Osteocyte (in vitro differentiated cells): ENCODE measurements at places on chromosomes 1 and 21. TPM values are rescaled to one million over a fixed set of nuclear protein-coding genes. Genes with fewer than 3 reads are reported as not detected.

Gene CBR3
- 7.5 and 7.9 TPM in 2 replicates for total RNA-seq

Gene ADAMTS1
- 38.0 and 40.3 TPM in 2 replicates for total RNA-seq

Gene ZSWIM5
- total RNA-seq = 0.57 and 0.73 TPM in 2 replicates

Gene C1orf122
- total RNA-seq = 55.0 and 57.0 TPM in 2 replicates

- DNase-seq = no peak
Observed at GRCh38 chr21:25501996-25502665, 105.2 kb downstream of the MRPL39 start.

- no peak for DNase-seq
Observed at GRCh38 chr1:209344156-209344555, 239.4 kb upstream of the CAMK1G start.

DNA sequence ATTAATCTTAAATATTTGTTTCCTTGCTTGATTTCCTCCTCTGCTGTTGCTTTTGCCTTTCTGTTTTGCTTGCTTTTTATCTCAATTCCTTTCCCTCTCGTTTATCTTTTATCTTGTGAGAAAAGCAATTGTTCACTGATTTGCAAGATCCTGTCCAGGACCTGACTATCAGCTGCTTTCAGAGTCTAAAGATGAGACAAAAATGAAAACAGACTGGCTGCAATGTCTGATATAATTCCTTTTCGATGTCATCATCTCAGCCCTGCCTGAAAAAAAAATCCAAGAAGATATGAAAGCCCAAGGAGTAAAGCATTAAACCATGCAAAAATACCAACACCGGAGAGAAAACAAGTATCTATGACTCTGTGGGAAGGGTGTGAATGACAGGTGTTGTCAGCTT lies 225.5 kb downstream of the PATJ start:
- no peak for DNase-seq

DNA sequence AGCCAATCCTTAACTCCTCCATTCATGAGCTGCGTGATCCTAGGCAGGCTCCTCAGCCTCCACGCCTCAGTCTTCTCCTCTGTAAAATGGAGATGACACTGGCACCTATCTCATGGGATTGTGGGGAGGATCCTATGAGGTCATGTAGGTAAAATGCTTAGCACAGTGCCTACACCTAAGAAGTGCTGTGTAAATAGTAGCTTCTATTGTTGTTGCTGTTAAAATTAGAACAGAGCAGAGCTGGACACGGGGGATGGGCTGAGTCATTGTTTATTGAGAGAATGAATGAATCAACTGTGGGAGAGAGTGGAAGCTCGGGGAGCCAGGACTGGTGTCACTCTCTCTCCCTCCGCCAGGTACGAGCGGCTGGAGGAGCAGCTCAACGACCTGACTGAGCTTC lies 43.0 kb downstream of the TMCC2 start:
- DNase-seq = no peak

GRCh38 chr1:232568906-232569553 lies 60.9 kb downstream of the SIPA1L2 start:
- no peak for DNase-seq

GRCh38 chr1:226714148-226714547 lies 24.9 kb downstream of the ITPKB start:
- DNase-seq = no peak

- DNase-seq = no peak
Observed at GRCh38 chr1:162631546-162632191, 595 bp upstream of the DDR2 start.

GRCh38 chr1:115501476-115501875 lies 140.3 kb upstream of the VANGL1 start:
- no peak for DNase-seq

GRCh38 chr1:20063861-20064292 lies 6.1 kb upstream of the PLA2G5 start:
- DNase-seq = no peak

GRCh38 chr21:41662761-41663160 lies 104.1 kb downstream of the RIPK4 start:
- no peak for DNase-seq

DNA sequence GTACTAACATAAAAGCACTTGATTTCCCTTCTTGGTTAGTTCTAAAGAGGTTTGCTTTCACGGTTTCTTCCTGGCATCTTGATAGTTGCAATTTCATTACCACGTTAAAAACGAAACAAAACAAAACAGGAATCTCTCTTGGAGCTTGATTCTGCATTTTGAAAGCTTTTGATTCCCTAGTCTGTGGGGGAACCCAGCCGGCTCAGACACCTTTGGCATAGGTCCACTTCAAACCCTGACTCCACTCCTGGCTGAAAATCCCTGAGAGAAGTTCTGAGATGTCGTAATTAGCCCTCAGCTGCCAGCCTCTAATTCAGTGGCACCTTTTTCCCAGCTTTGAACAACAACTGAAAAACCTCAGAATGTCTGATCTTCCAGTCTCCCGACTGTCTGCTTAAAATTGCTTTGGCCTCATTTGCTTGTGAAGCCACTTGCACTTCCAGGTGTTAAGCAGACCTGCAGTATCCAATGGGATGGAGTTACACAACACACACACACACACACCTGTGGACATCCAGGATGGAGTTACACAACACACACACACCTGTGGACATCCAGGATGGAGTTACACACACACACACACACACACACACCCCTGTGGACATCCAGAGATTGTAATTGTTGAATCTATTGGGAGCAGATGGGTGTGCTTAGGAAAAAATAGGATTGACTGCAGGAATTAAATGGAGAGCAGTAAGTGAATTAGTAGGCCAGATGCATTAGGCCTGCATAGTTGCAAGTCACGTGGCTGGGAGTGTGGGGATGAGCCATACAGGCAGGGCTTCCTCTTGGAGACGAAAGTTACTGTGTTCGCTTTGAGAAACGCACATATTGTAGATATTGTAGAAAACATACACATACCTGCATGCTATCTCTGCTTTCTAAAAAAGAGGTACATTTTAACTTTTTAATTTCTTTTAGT lies 285.6 kb upstream of the FMN2 start:
- DNase-seq = no peak

DNA sequence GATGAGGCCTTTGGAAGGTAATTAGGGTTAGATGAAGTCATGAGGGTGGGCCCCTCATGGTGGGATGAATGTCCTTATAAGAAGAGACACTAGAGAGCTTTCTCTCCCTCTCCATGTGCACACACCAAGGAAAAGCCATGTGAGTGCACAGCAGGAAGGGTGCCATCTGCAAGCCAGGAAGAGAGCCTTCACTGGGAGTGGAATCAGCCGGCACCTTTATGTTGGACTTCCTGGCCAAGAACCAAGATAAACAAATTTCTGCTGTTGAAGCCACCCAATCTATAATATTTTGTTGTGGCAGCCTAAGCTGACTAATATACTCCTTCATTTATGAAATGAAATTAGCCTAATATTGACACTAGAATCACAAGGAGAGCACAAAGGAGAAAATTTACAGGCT lies 38.2 kb upstream of the PKP1 start:
- no peak for DNase-seq

- DNase-seq = no peak
Observed at GRCh38 chr1:94090761-94091160, 30.2 kb downstream of the ABCA4 start.

DNA sequence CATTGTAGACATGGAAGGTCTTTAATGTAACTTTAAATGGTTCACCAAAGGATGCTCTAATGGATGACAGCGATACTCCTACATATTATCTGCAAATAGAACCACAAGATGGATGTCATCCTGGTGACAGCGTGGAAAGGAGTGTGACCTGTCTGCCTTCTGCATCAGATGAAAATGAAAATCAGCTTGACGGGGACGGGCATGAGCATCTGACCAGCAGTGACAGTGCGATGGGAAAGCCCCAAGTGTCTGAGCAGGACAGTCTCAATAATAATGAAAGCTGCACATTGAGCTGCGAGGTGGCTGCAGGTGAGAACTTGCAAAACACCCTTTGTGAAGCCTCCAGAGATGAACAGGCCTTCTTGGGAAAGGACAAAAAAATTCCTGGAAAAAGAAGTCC lies 25.2 kb downstream of the CNST start:
- DNase-seq = no peak
